Suprapubic skin (tissue), 4 donors: ENCODE measurements at places on chromosomes 7 and 10.

GRCh38 chr10:110610308-110610774 lies 33.8 kb upstream of the RBM20 start:
- DNase-seq = no peak

- DNase-seq = no peak
These were observed 12.1 kb upstream of the ZC3HAV1L start for GRCh38 chr7:139047970-139048369.

- no peak for DNase-seq
These were observed 23.1 kb upstream of the PTTG1IP2 start for GRCh38 chr7:90446137-90446899.

DNA sequence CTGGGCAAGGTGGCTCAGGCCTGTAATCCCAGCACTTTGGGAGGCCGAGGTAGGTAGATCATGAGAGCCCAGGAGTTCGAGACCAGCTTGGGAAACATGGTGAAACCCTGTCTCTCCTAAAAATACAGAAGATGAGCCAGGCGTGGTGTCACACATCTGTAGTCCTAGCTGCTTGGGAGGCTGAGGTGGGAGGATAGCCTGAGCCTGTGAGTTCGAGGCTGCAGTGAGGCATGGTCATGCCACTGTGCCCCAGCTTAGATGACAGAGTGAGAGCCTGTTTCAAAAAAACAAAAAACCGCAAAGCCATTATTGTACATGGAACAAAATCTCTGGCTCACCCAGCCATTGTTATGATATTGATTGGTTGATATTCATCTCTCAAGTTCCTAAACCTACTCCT lies 53.7 kb downstream of the KMT2E start:
- no peak for DNase-seq

DNA sequence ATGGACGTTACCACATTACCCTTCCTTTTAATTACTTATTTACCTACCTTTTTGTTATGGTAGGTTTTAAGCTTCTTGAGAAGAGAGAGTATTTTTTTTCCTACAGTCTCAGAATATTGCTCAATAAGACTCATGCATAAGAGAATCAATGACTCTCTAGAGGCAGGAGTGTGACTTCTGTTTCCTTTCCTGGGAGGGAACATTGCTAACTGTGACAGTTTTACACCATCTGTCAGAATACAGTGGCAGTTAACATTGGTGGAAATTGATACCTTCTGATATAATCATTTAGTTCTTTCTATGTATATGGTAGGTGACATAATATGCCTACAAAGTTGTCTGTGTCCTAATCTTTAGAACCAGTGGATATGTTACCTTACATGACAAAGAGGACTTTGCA lies 348.7 kb upstream of the POT1 start:
- no peak for DNase-seq

- DNase-seq = no peak
These were observed 954.3 kb upstream of the MBL2 start for GRCh38 chr10:53726921-53727320.

- DNase-seq = no peak
These were observed 166.2 kb upstream of the PRR15 start for GRCh38 chr7:29397398-29397797.

GRCh38 chr10:118300320-118300719 lies 41.8 kb downstream of the FAM204A start:
- no peak for DNase-seq

- DNase-seq = no peak
These were observed 312.0 kb downstream of the WDR37 start for GRCh38 chr10:1367938-1368841.

GRCh38 chr10:11517150-11517549 lies 94.3 kb downstream of the USP6NL start:
- DNase-seq = no peak

DNA sequence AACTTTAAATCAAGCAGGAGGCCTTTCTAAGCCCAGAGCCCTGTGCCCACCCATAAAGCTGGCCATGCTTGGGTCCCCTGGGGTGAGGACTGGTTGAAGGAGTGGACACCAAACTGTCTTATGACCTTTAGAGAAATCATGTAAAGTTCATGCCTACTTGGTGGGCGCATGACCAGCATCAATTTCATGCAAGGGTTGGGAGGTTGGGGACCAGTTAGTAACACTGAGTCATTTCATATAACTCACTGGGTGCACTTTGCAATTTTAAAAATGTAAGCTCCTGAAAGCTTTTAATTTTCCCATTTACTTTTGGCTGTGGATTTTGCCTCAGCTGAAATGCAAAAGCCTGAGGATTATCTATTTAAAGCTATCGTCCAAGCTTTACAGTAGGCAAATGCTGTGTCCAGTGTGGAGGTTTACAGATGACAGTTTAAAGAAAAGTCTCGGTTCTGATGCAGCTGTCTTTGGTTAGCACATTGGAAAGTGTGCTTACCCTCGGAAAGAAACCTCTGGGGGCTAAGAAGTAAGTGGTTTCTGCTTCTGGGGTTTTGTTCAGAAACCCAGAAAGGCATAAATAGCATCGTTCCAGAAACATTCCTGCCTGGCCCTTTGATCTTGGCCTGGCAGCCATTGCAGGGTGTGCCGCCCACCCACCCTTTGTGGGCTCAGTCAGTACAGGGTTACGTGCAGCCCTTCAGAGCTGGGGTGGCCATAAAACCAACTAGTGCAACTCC lies 48.8 kb upstream of the CHST15 start:
- no peak for DNase-seq

- DNase-seq = no peak
These were observed 203.7 kb downstream of the SORCS1 start for GRCh38 chr10:106960812-106961211.

DNA sequence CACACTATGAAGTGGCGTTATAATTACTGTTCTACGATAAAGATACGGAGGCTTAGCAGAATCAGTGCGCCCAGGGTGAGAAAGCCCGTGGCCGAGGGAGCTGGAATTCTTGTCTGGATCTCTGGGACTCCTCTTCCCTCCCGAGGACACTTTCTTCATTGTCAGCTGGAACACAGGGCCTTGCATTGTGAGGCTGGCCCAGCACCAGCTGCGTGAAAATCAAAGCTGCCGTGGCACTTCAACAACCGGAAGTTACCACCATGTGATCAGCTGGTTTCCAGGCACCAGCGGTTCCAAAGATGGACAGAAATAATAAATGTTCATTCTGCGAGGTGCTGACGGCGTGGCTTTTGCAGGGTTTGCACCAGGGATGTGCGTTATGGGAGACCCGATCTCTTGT lies 234.0 kb upstream of the PITRM1 start:
- DNase-seq = no peak

DNA sequence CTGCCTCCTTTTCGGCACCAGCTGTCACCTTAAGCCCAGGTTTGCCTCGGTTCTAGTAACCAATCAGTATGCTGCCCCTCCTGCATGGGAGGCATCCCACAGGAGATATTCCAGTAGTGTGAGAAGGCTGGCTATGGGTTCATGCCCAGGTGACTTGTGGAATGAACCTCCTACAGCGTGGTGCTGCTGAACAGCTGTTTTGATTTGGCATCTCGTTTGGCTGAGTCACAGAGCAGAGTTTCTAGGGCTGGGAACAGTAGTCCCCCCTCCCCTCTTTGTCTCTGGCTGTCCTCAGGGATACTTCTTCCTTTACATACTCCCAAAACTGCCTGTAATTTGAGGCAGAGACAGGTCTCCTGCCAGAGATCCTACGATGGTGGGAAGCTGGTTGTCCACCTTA lies 16.1 kb downstream of the R3HCC1L start:
- DNase-seq = no peak

GRCh38 chr10:89414879-89415821 lies 782 bp downstream of the IFIT5 start:
- peak; percentile 85 for DNase-seq

- no peak for DNase-seq
These were observed 286.9 kb upstream of the MGMT start for GRCh38 chr10:129179972-129180678.

- DNase-seq = no peak
These were observed 265.7 kb upstream of the IMMP2L start for GRCh38 chr7:111827863-111828504.

- no peak for DNase-seq
These were observed 40.0 kb downstream of the ETV1 start for GRCh38 chr7:13949445-13949844.

GRCh38 chr7:16939161-16939560 lies 57.4 kb upstream of the AGR3 start:
- no peak for DNase-seq

DNA sequence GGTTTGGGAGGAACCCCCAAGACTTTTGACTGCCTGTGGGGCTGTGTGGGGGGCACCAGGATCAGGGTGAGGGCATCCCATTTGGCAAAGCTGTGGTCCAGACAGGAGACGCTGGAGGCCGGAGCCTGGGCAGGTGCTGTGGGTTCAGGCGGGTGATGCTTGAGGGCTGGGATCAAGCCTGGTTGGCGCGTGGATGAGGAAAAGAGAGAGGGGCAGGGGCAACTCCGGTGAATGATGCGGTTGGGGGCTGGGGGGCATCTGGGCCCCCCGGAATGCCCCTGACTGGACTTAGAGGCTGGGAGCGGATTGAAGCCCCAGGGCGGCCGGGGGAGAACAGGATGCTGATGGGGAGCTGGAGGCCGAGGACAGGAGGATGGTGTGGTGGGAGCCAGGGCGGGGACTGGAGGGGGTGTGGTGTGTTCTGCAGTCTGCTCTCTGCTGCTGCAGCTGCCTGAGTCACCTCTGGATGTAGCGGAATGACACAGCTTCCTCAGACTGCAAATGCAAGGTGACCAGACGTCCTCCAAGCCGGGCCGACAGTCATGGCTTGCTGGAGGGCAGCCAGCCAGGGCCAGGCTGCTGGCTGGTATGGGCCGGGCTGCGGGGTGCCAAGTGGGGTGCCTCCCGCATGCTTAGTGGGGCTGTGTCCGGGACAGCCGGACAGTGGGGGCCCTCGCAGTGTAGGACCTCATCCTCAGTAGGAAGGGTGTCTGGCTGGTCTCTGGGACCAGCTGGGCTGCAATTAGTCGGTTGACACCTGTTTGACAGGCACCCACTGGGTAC lies 3.2 kb downstream of the MAFK start:
- DNase-seq = no peak

GRCh38 chr10:72719941-72720592 lies 28.1 kb downstream of the MCU start:
- DNase-seq = no peak

DNA sequence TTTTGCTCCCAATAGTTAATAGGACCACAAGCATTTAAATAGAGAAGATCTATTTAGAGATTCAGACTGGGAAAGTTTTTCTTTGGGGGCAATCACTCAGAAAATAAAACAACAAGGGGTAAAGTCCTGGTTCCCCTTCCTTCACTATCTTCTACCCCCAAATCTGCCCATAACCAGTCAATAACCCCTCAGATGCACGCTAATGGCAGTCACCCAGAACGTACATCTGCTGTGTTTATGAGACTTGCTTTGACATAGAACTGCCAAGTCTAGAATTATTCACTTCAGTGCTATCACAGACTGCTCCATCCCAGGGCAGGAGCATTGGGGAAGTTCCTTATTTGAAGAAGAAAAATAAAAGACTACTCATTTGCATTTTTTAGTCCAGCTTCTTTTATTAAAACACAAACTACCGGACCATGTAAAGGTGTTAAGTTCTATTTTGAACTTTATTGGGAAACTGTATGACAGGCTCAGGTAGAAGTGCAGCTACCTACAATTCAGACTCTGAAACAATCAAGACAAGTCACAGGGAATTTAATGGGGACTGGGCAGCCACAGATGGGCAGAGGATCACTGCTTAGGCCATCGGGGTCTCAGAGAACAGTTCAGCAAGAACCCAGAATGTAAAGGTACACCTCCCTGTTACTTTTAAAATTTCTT lies 38.4 kb downstream of the ANK3 start:
- DNase-seq = no peak

GRCh38 chr10:54940418-54940817 lies 139.4 kb upstream of the PCDH15 start:
- no peak for DNase-seq

DNA sequence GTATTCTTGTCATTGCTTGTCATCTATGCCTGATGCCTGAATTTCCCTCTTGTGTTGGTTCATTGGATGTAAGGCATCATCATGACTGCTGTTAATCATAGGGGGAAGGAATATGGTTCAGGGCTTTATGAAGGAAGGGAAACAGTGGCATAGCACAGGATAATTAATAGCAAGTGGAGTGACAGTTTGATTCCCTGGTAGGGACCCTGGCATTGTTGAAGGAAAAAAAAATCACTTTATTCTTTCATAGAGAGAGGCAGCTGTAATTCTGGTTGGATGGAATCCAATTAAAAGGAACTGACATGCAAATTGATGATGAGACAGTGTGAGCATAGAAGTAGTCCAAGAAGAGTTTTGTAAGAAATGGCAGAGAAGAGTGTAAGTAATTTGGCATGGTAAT lies 121.4 kb downstream of the AUTS2 start:
- DNase-seq = no peak

GRCh38 chr7:140594131-140594691 lies 46.4 kb downstream of the DENND2A start:
- DNase-seq = no peak

DNA sequence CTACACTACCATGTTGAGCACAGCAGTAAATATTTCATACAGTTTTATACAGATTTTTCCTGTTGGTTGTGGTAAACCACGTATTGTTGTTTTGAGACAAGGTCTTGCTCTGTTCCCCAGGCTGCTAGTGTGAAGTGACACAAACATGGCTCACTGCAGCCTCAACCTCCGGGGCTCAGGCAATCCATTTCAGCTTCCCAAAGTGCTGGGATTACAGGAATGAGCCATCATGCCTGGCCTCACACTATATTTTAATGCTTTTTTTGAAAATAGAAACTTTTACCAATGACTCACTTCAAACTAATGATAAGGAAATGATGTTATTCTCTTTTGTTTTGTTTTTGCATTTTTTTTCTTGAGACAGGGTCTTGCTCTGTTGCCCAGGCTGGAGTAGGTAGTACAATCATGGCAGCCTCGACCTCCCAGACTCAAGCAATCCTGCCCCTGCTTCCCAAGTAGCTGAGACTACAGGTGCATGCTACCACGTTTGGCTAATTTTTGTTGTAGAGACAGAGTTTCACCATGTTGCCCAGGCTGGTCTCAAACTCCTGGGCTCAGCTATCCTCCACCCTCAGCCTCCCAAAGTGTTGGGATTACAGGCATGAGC lies 210.6 kb downstream of the TPST1 start:
- no peak for DNase-seq

- no peak for DNase-seq
These were observed 118.0 kb downstream of the ARL5B start for GRCh38 chr10:18777258-18777657.

GRCh38 chr10:3750006-3750816 lies 34.8 kb downstream of the KLF6 start:
- no peak for DNase-seq

DNA sequence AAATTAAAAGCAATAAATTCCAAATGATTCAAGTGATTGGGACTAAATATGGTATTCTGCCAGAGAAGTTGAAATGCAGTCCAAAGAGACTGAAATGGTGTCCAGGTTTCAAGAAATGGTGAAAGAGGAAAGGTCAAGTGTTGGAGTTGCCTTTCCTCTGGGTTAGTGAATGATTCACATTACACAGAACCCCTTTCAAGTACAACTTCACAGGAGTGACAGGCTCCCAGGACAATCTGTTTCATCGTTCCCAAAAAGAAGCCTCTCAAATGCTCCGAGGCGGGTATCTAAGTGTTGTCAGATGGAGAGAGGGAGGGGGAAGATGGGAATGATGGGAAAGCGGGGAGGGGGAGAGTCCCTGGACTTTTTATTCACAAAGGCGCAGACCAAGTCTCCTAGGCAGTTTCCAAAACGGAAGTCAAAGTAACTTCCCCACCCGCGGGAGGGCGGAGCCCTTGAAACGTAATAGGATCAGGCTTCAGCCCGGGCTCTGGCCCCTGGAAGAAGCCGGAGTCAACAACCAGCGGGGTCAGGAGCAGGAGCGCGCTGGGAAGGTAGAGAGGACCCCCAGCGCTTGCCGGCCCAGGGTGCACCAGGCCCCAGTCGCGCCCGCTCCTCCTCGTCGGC lies 754 bp downstream of the SLC25A13 start:
- DNase-seq = peak; percentile 89

- DNase-seq = no peak
These were observed 143.0 kb downstream of the LCOR start for GRCh38 chr10:96975136-96975535.
